CD14-positive monocyte (primary cell): ENCODE measurements at places on chromosomes 3 and 15.

DNA sequence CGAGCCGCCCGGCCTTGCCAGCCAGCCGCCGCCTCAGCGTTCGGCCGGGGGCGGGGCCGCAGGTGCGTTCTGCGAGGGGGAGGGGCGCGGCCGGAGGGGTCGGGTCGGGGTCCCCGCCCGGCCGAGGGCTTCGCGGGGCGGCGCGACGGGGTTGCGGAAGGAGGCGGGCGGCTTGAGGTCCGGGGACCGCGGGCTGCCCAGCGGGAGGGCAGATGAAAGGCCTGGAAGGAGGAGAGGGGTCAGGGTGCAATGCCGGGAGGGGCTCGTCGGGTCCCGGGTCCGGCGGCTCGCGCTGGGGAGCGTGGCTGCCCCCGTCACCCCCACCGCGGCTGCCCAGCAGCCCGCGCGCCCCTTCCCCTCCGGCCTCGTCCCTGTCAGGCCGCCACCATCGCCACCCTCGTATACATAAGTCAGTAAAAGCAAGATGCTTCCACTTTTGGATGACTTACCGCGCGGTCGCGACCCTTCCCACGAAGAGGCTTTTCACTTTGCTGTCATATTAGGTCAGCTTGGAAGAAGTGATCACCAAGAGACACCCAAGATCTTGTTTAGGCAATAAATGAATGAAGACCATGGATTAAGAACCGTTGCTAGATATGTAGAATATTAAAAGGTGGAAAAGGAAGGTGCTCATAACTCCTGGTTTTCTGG, 620 bp upstream of the ANP32A start:
- peak overlapping the region; percentile 73 for H3K27ac ChIP-seq
- no peak for DNase-seq
- H3K36me3 ChIP-seq = no peaks in the 10 kb centered on the region
- peaks cover 28% of the 10 kb centered on the region for H3K4me1 ChIP-seq

DNA sequence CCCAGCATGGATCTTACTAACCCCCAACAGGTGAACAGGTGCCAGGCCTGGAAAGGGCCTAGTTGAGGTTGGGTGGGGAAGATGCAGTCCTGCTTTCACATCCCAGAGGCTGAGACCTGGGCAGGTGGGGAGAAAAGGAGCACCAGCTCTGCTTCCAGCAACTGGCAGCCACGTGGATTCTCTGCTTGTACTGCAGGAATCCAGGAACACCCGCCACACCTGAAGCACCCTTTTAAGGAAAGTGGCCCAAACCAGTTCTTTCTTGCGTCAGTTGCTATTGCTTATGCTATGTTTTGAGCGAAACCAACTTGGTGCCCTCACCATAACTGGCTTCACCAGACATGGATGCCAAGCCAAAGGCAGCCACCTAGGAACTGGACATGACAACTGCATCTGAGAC, 28.1 kb upstream of the NEO1 start:
- H3K36me3 ChIP-seq = no peaks in the 10 kb centered on the region
- no peaks in the 10 kb centered on the region for H3K4me1 ChIP-seq
- H3K4me3 ChIP-seq = no peak overlapping the region

- H3K4me3 ChIP-seq = no peak overlapping the region
- peaks cover 18% of the 10 kb centered on the region for H3K36me3 ChIP-seq
- no peak for DNase-seq
Measured at GRCh38 chr3:141280086-141280485, 48.5 kb downstream of the PXYLP1 start.

DNA sequence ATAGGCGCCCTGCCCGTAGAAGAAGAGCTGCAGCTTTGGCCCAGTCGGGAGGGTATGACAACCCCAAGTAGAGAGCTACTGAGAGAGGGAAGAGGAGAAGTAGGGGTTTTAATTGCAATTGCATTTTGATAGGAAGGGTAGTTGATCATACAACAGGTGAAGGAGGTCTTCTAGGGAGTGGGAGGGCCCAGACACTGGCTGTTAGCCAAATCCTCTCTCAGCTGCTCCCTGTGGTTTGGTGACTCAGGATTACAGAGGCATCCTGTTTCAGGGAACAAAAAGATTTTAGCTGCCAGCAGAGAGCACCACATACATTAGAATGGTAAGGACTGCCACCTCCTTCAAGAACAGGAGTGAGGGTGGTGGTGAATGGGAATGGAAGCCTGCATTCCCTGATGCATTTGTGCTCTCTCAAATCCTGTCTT, 408.9 kb upstream of the THBS1 start:
- peak; percentile 77 for DNase-seq
- H3K4me3 ChIP-seq = no peak overlapping the region
- peaks cover 14% of the 10 kb centered on the region for H3K4me1 ChIP-seq
- H3K27me3 ChIP-seq = peaks cover 9% of the 10 kb centered on the region
- H3K36me3 ChIP-seq = no peaks in the 10 kb centered on the region
- H3K27ac ChIP-seq = no peak overlapping the region

DNA sequence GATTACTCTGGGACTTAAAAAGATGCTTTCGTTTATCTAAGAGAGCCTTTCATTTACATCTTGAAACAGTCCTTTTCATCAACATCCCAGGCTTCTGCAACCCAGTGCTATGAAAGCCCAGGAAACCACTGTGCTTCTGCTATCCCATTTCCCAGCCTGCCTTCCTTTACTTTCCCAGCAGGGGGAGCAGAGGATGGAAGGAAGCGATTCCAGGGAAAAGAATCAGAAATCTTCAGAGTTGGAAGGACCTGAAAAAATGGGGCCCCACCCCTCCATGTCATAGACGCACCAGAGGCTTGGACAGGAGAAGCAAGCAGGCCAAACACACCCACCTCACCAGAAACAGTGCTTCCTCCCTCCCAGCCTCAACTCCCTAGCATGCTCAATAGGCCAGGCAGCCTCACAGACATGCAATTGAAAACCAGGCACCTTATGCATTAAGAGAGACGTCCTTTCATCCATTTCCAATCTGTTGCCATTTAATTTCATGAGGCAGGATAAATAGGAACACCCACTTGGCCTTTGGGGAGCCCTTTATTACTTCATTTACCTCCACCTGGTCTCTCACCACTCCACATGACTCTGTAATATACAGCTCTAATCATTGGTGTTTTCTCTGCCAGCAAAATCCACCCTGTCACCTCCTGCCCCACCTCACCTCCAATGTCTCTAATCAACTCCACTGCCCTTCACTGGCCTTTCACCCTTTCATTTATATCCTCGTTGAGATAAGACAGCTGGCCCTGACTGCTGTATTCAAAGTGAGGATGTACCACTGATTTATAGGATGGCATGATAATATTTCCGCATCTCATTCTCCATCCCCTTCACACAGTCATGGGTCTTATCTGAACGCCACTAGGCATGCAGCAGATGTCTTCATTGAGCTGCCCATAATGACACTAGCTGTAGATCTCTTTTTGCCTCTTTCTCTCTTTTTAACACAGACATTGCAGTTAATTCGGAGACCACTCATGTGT, 583.9 kb downstream of the NTRK3 start:
- no peak for DNase-seq
- no peak overlapping the region for H3K4me3 ChIP-seq
- no peaks in the 10 kb centered on the region for H3K36me3 ChIP-seq
- H3K27ac ChIP-seq = no peak overlapping the region

DNA sequence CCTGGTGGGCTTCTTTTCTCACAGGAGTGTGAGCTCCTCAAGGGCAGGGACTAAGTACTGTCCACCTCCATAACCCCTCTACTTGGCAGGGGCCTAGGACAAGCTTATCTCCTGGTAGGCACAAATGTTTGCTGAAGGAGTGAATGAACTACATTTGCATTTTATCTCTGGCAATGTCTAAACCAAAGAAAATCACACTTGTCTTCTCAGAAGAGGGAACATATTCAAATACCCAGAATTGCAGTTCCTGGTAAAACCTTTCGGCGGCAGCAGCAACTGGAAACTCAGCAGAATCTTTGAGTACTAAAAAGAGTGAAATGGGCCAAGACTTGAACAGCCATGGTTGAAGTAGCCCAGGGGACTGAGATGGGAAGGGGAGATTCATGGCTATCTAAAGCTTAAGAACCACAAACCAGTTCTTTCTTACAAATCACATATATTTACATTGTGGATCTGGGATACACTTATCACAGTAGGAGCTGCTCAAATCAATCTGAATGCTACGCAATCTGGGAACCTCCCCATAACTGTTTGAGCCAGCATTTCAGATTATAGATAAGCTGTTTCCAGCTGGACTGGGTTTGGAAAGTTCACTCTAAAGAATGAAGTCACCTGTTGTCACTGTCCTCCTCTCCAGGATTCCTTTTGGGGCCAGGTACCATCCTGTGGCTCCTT, 18.7 kb upstream of the PTPN9 start:
- H3K27me3 ChIP-seq = no peaks in the 10 kb centered on the region
- no peaks in the 10 kb centered on the region for H3K4me1 ChIP-seq
- H3K27ac ChIP-seq = no peak overlapping the region

GRCh38 chr3:24272875-24273274, 221.8 kb downstream of the THRB start:
- no peaks in the 10 kb centered on the region for H3K4me1 ChIP-seq
- H3K27ac ChIP-seq = no peak overlapping the region
- no peaks in the 10 kb centered on the region for H3K36me3 ChIP-seq
- H3K27me3 ChIP-seq = no peaks in the 10 kb centered on the region
- no peak overlapping the region for H3K4me3 ChIP-seq

DNA sequence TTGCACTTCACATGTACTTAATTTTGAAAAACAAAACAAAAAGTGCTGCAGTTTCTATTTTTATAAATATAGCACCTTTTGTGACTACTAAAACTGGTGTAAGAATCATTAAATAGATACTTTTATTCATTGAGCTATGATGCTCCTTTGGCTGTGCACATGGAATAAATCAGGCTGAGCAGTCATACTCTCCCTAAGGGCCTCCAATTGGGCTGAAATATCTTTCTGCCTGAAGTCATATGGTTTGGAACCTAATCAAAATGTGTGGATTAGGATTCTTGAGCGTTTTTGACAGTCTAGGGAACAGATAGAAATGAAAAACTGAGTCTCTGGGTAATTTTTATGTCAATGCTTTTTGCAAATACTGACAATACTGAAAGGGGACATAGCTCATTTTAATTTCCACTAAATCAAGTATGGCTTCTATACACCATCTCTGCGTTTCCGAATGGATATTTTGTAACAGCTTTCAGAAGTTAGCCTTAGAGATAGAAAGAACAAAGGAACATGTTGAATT, 392.2 kb upstream of the ROBO1 start:
- H3K4me1 ChIP-seq = no peaks in the 10 kb centered on the region
- no peaks in the 10 kb centered on the region for H3K36me3 ChIP-seq
- DNase-seq = no peak
- no peak overlapping the region for H3K4me3 ChIP-seq
- no peaks in the 10 kb centered on the region for H3K27me3 ChIP-seq
- H3K27ac ChIP-seq = no peak overlapping the region

GRCh38 chr3:185687271-185687878, 101.3 kb downstream of the SENP2 start:
- H3K4me1 ChIP-seq = peaks cover 35% of the 10 kb centered on the region
- no peak for DNase-seq
- H3K36me3 ChIP-seq = no peaks in the 10 kb centered on the region
- H3K4me3 ChIP-seq = no peak overlapping the region
- no peak overlapping the region for H3K27ac ChIP-seq

DNA sequence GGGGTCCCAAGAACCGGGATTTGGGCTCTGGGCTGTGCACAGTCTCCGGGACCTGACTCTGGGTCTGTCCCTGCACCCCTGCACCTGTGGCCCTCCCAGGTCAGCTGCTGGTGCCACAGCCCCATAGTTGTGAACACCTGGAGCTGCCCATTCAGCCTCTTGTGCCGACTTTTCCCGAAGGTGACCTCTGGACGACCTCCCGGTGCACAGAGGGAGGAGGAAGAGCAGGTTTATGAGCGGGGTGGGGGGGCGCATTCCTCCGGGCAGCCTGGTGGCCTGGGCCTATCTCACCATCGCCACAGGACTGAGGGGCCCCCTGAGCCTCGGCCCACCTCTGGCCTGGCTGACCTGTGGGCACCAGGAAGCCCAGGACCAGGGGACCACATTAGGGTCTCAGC, 45.3 kb downstream of the DNAJB8 start:
- peaks cover 3% of the 10 kb centered on the region for H3K27me3 ChIP-seq
- H3K27ac ChIP-seq = no peak overlapping the region
- peaks cover 13% of the 10 kb centered on the region for H3K4me1 ChIP-seq
- no peak overlapping the region for H3K4me3 ChIP-seq
- no peak for DNase-seq
- no peaks in the 10 kb centered on the region for H3K36me3 ChIP-seq

DNA sequence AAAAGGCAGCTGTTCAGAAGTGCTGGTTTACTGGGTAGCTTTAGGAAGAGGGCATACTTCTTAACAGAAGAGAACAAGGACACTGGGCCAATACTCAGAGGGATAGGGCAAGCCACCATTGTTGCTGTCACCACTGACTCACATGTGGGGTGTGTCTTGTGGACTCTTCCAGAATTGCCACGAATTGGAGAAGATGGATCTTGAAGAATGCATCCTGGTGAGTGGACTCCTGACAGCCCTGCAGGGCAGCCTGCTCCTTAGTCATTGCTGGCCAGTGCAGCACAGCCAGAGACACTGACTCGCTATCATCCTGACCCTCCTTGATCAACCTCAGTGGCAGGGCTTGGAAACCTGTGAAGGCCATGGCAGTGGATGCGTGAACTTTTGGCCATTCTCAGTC, 62.3 kb downstream of the UBP1 start:
- DNase-seq = no peak
- H3K4me3 ChIP-seq = no peak overlapping the region
- no peaks in the 10 kb centered on the region for H3K4me1 ChIP-seq
- H3K27ac ChIP-seq = no peak overlapping the region

DNA sequence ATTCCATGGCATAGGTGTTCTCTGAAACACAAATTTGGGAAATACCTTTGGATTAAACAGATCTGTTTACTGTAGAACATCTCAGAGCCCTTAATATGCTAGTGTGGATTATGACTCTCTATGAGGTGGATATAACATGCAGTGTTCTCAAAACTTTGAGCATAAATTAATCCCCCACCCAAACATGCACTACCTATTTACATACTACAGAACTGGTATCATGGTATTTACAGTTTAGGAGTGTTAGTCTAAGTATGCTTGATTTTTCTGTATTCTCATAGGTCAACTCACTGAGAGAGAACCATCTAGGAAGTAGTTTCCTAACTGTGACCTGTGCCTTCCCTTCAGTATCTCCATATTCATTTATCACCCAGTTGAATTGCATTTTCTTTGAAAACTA, 30.9 kb upstream of the ZNF609 start:
- DNase-seq = no peak
- peaks cover 78% of the 10 kb centered on the region for H3K36me3 ChIP-seq
- H3K27me3 ChIP-seq = no peaks in the 10 kb centered on the region
- H3K27ac ChIP-seq = no peak overlapping the region
- no peak overlapping the region for H3K4me3 ChIP-seq

DNA sequence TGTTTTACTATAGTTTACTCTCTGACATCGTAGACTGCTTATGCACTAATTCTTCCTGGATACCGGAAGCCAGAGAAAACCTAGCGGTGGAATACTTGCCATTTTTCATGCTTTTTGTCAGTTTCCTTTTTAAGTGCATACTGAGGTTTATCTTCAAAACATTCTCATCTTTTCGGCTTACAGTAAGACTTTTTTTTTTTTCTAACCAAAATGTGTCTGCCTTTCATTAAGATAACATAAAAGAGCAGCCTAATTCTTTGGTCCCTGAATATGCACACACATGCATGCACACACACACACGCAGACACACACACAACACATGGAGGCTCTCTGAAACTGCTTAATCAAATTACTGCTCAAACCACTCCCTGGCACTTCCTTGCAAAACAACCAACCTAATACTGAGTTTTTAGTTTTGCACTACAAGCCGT, 1.3 kb downstream of the ZNF445 start:
- H3K4me1 ChIP-seq = peaks cover 28% of the 10 kb centered on the region
- peak overlapping the region; percentile 68 for H3K27ac ChIP-seq
- H3K36me3 ChIP-seq = peaks cover 5% of the 10 kb centered on the region
- peak overlapping the region; percentile 96 for H3K4me3 ChIP-seq

GRCh38 chr3:141521781-141522180, 35.0 kb downstream of the RASA2 start:
- H3K27me3 ChIP-seq = no peaks in the 10 kb centered on the region
- no peak for DNase-seq
- no peak overlapping the region for H3K27ac ChIP-seq
- peaks cover 41% of the 10 kb centered on the region for H3K36me3 ChIP-seq
- H3K4me1 ChIP-seq = peaks cover 21% of the 10 kb centered on the region
